ENCODE measurements at places on chromosomes 11 and 22.

DNA sequence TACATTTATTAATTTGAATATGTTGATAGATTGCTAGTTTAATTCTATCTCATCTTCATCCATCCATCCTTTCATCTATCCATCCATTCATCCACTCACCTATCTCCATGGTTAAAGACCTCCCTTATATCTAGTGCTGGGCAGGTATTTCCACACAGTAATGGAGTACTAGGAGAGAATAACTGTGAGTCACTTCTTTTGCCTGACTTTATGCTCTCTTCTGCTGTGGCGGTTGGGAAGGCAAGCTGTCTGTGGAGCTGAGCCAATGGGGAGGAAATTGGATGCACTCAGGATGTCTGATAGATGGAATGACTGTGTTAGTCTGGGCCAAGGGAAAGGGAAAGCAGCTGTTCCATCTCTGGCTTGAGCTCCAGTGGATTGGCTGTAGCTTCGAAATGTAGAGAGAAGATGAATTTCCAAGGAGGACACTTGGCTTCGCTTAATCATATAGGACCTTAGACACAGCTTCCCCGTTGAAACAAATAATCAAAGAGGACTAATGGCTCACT lies 60.3 kb downstream of the NELL1 start:
- DNase-seq, result no peak

- DNase-seq, result no peak
These were observed 256.3 kb upstream of the ARHGAP20 start for GRCh38 chr11:110968348-110969062.

DNA sequence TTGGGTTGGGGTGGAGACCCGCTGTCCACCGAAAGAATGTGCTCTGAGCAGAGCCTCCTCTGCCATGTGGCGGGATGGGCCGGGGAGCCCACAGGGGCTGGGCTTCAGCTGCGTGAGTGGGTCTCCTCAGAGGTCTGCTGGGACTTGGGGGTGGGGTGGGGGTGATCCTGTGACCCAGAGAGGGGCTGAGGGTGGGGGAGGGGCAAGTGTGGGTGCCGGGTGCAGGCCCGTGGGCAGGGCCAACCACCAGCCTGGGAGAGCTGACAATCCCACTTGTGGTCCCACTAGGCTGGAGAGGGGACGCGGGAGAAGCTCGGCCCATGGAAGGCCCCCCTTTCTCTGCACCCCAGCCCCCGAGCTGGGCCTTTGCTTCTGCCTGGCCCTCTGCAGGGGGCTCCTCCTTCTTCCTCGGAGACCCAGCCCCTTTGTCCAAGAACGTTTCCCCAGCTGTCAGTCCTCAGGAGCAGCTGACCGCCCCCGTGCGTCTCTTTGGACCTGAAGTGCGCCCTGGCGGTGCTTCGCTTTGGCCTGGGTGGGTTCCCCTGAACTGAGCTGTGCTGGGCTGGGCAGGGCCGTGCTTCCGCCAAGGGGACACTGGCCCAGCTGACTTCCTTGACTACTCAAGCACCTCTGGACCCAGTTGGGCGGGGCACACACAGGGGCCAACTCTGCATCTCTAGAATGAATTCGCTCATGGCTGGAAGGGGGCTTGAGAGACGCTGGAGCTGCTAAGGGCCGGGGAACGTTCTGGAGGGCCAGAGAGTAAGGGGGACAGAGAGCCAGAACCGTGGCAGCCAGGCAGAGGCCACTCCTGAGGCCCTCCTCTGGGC lies 30.2 kb downstream of the OSBPL5 start:
- no peak for DNase-seq

GRCh38 chr11:94219771-94220170 lies 84.6 kb upstream of the IZUMO1R start:
- no peak for DNase-seq

GRCh38 chr11:111253131-111253530 lies 7.6 kb downstream of the POU2AF2 start:
- no peak for DNase-seq

DNA sequence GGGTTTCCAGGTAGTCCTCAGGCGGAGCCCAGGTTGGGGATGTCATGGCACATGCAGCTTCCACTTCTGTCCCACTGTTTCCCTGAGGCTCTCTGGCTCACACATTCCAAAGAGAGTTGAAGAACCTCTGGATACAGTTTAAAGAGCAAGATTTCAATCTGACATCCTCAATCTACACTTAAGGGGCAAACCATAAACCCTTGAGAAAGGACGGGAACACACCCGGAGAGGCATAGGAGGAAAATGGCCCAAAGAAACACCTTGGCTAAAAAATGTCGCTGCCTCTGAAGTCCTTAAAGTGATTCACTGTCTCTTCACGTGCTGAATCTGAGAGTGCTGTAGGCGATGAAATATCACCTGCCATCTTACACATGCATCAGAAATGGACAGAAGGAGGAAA lies 70.9 kb upstream of the ARFGAP3 start:
- DNase-seq, result no peak

DNA sequence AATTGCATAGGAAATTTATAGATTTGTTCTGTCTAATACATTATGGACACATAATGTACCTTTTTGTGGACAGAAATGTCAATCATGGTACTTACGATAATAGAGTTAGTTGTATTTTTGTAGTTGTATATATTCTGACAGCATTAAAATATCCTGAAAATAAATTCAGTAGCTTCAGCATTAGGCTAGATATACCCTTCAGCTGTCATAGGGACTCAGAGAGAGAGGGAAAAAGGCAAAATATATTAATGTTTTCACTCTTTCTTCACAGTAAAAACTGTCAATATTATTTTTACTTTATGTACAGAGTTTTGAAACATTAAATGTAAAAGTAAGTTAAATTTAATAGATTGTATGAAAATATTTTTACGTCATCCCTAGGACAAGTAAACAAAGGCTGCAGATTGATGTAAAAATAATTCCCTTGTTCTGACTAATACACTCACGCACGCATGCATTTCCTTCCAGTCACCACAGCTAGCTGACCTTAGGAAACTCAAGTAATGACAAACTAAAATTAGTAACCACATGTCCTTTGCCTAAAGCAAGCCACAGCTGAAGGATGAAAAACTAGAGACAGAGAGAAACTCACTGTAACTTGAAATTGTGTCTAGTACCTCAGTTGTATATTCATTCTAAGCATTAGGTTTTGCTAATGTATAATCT lies 104.7 kb upstream of the CARD18 start:
- DNase-seq, result no peak

DNA sequence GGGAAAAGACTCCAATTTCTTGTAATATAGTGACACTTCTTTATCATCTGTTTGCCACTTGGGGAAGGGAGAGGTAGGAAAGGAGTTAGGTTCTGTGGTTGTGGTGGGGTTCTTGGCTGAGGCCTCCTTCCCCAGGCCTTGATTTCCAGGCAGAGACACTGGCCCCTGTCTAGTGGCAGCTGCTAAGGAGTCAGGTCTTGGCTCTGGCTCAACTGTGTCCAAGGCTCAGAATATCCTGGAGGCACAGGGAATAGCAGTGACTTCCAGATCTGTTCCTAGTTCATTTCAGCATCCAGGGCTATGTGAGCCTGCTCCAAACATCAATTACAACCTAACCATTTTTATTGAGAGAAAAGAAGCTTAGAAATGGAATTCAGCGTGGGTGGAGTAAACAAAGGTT lies 29.5 kb downstream of the PPFIBP2 start:
- DNase-seq, result no peak

DNA sequence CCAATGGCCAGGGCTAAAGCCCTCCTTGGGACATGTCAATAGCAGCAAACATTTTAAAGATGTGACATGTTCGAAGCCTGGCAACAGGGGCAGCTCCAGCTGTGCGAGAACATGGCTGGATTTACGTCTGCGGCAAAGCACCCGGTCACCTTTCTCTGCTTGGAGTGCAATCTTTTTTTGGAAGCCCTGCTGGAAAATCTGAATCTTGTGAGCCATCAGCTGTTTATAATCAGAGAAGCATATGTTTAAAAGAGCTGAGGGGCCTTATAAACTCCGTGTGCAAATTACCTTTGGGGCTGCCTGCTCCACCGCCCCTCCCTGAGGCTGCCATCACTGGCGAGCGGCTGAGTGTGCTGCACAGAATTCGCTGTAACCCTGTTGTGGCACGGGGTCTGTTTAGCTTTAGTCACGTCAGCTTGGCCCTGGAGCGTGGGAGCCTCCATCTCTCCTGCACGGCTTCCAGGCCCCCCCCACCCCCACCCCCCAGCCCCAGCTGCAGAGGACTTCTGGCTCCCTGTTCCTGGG lies 9.0 kb upstream of the KCNQ1OT1 start:
- DNase-seq, result no peak

GRCh38 chr11:126317756-126318573 lies 14.1 kb downstream of the DCPS start:
- no peak for DNase-seq

GRCh38 chr11:117188620-117189081 lies 10.1 kb downstream of the SIDT2 start:
- DNase-seq, result no peak

DNA sequence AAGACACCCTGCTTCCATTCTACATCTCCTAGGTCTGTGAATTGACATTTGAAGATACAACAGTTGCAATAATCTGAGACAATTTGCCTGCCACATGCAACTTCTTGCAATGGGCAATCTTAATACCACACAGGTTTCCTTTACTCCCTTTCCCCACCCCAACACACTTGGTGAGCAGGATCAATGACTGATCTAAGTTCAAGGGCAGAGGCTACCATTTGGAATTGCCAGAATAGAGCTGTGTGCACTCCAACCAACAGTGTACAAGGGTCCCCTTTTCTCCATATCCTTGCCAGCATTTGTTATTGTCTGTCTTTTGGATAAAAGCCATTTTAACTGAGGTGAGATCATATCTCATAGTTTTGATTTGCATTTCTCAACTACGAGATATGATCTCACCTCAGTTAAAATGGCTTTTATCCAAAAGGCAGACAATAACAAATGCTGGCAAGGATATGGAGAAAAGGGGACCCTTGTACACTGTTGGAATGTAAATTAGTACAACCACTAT lies 2.9 kb upstream of the NNMT start:
- DNase-seq, result no peak

GRCh38 chr11:69140635-69141034 lies 15.1 kb upstream of the SMIM38 start:
- no peak for DNase-seq

- DNase-seq, result no peak
These were observed 70.6 kb upstream of the ATXN10 start for GRCh38 chr22:45600790-45601730.

DNA sequence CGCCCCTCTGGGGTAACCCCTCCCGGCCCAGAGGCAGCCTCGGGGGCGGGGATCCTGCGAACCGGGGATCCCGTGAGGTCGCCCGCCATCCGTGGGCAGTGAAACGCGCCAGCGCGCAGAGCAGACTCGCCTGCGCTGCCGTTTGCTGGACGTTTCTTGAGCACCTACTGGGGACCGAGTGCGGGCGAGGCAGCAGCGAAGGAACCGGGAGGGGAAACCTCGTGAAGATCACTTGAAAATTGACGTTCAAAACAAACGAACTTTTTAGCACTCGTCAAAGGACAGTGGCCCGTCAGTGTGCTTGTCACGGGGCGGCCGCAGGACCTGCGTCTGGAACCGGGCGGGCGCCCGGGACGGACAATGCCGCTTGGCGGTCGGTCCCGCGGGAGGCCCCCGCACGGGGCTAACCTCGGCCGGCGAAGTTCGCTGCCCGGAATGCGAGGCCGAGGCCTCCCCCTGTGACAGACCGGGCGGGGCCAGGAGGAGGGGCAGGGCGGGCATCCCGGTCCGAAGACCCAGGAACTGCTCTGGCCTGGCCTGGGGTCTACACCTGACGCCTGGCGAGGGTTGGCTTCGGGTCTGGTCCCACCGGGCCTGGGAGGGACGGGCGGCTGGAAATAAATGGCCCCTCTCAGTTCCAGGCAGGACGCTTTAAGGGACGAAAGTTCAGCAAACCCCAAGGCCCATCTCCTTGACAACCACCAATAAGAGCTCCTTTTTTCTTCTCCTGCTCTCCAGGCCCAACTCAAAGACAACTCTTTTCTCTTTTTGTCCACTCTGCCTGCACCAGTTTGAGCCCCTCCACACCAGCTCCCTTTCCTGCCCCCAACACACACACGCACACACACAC lies 723 bp upstream of the SCUBE1 start:
- peak; percentile 54 for DNase-seq

- DNase-seq, result no peak
These were observed 9.7 kb downstream of the INCENP start for GRCh38 chr11:62133328-62134065.

DNA sequence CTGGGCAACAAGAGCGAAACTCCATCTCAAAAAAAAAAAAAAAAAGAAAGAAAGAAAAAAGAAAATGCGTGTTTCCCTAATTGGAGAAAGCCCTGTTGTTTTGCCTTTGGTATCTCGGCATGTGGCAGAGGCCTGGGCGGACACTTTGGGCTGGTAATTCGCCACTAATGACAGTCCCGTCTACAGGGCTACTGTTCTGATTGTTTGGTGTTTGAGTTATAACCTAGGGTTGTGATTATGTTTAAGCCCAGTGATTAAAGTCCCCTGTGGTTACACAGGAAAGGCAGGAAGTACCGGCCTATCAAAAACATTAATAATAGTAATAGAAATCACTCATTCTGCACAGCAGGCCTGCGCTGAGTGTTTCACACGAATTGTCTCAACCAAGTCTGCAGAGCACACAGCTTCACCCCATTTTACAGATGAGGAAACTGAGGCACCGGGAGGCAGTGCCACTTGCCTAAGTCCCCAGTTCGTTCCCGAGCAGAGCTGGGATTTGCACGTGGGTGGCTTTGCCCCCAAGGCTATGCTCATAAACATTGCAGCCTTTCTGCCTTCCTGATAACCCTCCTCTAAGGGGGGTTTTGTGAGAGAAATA lies 39.1 kb upstream of the GRAMD4 start:
- DNase-seq, result no peak

DNA sequence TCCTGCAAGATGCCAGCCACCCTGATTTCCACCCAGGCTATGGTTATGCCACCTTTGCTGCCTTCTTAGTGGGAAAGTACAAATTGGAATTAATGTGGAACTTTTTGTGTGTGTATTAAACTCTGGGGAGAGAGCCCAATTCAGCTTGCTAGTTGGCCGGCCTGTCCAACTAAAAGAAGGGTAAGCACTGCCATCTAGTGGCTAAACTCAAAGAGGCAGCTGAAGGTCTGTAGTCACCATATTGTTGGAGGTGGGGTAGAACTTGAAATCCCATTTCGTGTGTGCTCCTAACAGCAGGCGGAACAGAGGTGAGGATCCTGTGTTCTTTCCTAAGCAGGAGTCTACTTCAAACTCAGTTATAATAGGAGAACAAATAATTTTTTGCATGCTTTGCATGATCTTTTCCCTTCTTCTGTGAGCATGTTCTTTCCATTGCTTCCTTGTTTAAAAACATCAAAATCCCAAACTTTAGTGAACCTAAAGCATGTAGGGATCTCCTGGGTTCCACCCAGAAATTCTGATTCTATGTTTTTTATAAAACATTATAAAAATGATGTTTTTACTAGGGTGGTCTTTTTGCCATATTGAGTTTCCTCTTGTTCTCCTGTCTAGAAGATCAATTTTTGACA lies 138.8 kb upstream of the SORL1-AS1 start:
- peak; percentile 37 for DNase-seq

DNA sequence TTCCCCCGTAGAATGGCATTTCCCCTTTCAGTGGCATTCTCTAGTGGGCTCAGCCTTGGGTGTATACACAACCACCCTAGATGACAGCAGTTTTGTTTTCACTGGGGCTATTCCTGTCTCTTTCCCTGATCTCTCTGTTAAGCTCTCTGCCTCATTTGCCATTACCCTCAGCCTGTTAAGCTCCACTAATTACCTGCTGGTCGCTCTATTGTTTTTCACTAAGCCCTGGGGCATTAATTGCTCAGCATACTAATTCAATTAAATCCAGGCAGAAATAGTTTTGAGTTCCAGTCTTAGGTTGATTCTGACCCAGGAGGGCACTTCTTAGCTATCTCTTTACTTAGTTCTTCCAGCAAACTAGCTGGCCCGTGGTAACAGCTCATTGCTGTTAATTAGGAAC lies 80.0 kb downstream of the BRD1 start:
- DNase-seq, result no peak

Data from frontal cortex (tissue), 4 donors.